ENCODE measurements at places on chromosomes 5 and 9.

- DNase-seq = no peak
Measured at GRCh38 chr5:2141254-2142000, 258.7 kb upstream of the IRX4 start.

GRCh38 chr5:114120166-114120565, 241.7 kb upstream of the KCNN2 start:
- DNase-seq = no peak

GRCh38 chr5:147949711-147950573, 43.6 kb upstream of the C5orf46 start:
- DNase-seq = no peak

DNA sequence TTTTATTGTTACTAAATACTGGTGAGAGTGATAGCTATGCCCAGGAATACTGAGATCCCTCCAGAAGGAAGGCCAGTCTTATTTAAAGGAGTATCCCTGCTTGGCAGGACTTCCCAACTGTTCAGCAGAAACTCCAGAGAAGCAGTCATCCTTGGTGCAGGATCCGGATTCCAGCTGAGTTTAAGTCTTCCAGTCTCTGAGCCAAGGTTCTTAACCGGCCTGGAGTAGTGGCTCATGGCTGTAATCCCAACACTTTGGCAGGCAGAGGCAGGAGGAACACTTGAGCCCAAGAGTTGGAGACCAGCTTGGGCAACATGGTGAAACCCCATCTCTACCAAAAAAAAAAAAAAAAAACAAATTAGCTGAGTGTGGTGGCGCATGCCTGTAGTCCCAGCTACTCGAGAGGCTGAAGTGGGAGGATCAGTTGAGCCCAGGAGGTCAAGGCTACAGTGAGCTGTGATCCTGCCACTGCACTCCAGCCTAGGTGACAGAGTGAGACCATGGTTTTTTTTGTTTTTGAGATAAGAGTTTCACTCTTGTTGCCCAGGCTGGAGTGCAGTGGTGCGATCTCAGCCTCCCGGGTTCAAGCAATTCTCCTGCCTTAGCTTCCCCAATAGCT, 7.6 kb downstream of the NAIF1 start:
- DNase-seq = no peak

- no peak for DNase-seq
Measured at GRCh38 chr9:129201289-129201688, 23.2 kb upstream of the IER5L start.

- DNase-seq = no peak
Measured at GRCh38 chr9:86795823-86796553, 151.3 kb downstream of the GAS1 start.

DNA sequence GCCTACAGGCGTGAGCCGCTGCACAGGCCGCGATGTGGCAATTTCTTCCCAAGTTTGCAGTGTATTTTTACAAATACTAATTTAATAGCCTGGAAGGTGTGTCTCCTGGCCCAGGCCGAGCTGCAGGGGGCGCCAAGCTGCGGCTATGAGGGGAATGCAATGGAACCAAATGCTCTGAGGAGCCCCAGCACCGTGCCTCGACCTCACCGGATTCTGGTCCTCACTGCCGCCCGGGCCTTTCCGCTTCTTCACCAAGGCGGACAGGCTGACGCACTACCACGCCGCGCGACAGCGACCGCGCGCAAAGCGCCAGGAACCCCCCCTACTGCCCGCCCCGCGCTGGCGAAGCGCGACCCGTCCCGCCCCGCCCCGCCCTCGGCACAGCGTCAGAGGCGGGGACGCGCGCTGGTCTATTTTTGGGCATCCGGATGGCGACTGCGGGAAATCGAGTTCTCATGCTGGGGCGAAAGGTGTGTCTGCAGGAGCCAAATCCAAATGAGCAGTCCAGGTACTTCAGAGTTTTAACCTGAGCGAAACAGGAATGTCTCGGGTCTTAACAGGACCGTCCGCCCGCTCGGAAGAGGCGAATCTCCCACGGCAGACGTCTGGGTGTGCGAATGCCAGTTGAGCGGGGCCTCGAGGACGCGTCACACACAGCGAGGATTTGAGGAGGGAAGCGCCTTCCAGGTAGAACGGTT, 31.7 kb upstream of the PRXL2C start:
- DNase-seq = peak; percentile 35

DNA sequence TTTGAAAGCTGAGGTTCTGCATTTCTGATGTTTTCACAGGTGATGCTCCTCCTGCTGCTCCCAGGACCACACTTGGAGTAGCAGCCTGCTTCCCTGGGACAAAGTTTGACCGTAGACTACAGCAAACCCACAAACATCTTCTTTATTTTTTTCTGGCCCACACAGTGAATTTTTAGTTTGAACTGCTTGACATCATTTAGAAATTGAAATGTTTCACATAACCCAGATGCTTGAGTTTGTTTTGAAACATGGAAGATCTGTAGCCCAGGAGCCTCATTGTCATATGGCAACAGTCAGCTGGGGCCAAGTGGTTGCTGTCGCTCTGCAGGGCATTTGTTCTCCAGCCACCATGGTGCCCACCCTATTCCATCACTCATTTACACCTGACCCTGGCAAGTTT, 8.4 kb downstream of the SH3TC2 start:
- no peak for DNase-seq

DNA sequence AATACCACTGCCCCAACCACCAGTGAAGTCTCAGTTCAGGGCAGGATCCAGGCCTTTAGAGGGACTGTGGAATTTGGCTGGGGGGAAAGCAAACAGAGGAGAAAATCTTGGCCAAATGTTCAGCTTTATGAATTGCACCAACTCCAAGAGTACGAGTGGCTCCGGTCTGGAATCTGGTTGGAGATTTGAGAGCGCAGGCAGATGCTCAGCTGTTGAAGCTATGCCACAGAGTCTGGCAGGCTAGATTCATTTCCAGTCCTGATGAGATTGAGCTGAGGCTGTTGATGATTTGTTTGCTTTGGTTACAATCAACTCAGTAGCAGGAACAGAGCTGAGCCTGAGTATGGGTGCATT, 9.1 kb upstream of the HSPB3 start:
- no peak for DNase-seq

DNA sequence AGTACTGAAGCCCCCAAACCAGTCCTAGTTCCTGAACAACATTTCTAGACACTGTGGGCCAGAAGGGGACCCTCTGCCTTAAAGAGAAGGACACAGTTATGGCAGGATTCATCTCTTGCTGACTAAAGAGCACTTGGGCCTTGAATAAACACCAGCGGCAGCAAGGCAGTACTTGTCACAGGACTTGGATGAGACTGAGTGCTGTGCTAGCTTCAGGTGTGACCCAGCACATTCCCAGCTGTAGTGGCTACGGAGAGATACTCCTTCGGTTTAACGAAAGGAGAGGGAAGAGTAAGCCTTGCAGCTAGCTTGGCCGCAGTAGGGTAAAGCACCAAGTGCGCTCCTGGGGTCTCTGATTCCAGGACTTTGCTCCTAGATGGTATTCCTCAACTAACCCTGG, 10.9 kb upstream of the STX17 start:
- no peak for DNase-seq

DNA sequence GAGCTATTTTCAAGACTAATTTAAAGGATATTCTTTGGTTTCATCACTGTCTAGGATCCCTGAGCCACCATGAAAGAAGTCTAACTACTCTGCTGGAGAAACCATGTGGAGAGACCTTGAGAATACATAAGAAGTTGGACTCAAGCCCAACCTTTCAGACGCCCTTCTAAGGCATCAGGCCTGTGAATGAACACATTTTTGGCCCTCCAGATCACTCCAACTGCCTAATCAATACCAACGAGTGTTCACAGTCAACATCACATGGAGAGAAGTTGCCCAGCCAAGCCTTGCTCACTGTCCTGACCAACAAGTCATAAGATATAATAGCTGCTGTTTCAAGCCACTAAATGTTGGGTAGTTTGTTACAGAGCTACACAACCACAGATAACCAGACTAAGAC, 100.7 kb downstream of the EPB41L4A start:
- DNase-seq = no peak

- no peak for DNase-seq
Measured at GRCh38 chr9:133961226-133962165, 30.6 kb downstream of the VAV2 start.

- no peak for DNase-seq
Measured at GRCh38 chr5:173420108-173420507, 91.9 kb upstream of the STC2 start.

DNA sequence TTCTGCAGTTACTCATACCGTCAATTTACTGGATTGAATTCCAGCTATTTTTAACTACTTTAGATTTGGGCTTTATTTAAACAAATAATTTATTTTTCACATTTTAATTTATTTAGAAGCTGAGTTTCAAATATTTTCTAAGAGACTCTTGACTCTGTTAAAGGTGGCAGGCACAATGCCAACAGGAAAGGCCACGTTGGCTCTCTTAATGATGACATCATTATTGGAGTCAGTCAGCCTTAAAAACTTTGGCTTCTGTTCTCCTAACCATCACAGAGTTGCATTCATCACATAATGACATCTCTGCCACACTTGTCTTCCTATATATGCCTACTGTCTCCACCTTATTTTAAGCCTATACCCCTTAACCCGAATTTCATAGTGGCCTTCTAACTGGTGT, 172.3 kb upstream of the PLPPR1 start:
- no peak for DNase-seq

DNA sequence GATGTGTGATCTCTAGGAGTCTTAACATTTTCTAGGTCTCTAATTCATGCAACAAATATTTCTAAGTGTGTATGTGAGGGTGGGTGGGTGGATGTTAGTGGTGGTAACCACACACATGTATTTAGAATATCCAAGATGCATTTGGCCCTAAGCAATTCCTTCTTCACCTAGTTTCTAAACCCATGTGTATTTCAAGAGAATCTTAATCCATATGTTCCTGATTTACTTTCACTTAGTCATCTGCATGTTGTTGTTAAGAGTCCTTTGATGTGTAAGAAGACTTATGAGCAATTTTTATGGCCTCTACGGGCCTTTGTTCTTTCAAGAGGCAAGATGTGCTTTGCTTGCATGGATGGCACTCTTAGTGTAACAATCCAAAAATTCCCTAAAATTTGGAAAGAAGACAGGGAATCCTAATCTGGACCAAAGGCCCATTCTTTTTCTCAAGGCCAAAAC, 282.6 kb downstream of the SPATA31D1 start:
- DNase-seq = no peak

DNA sequence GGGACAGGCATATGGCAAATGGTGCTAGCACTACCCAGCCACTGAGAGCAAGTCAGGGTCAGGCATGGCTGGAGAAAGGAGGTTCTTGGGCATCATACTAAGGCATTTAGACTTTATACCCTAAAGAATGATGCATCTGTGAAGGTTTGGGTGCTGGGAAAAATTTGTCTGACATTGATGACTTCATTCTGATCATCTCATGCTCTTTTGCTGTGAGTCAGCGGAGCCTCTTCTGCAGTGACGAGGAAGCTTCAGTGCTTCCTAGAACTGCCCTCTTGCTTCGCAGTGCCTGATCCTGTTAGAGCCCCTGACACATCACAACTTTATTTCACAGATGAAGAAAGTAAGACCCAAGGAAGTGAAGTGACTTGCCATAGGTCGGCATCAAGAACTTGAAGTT, 266.6 kb upstream of the GAS1 start:
- DNase-seq = no peak

DNA sequence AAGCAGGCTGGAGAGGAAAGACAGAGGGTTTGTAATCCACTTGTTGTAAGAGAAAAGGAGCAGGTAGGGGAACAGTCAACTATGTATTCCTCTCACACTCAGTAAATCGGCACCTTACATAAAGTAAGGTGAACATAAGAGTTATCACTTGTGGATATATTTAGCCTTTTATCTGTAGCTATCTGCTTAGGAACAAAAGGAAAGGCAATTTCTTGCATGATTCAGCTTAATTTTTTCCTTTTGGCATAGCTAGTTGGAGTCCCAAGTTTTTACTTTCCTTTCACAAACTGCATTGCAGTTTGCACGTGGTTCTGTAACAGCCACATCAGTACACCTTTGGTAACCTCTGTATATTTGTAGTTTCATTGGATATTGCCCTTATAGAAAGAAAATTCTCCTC, 250.9 kb upstream of the PIK3R1 start:
- no peak for DNase-seq

GRCh38 chr9:2271426-2271825, 256.3 kb downstream of the SMARCA2 start:
- DNase-seq = no peak
